ENCODE measurements at places on chromosomes 6 and 20.

GRCh38 chr20:44034965-44035635, 120.4 kb downstream of the TOX2 start:
- no peak for DNase-seq

DNA sequence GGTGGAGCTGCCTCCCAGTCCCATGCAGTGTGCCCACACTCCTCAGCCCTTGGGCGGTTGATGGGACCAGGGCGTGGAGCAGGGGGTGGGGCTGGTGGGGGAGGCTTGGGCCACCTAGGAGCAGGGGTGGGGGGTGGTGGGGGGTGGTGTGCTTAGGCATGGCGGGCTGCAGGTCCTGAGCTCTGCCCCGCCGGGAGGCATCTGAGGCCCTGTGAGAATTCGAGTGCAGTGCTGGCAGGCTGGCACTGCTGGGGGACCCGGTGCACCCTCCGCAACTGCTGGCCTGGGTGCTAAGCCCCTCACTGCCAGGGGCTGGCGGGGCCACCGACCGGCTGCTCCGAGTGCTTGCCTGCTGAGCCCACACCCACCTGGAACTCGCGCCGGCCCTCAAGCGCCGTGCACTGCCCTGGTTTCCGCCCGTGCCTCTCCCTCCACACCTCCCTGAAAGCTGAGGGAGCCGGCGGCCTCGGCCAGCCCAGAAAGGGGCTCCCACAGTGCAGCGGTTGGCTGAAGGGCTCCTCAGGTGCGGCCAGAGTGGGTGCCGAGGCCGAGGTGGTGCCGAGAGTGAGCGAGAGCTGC, 59.6 kb upstream of the PRL start:
- no peak for DNase-seq

DNA sequence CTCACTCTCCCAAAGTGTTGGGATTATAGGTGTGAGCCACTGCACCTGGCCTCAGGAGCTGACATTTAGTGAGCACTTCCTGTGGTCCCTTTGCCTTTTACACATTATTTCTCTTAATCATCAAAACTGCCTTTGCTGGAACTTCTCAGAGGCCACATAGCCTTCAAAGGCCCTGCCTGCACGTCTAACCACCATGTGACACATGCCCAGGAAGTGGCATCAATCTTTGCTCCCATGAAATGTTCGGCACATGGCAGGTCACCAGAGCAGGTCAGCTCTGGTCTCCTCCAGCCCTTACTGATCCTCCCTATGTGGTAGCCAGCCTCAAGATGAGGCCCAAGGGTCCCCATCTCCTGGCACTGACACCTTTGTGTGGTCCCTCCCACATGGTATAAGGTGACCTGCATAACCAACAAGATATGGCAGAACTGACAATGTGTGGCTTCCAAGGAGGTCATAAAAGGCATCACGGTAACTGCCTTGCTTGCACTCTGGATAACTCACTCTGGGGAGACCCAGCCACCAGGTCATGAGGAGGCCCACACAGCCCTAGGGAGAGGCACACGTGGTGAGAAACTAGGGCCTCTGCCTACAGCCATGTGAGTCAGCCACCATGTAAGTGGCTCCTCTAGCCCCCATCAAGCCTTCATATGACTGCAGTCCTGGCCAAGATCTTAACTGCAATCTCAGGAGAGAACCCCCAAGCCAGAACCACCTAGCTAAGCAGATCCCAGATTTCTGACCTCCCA, 28.8 kb upstream of the HMGA1 start:
- peak; percentile 69 for DNase-seq

- DNase-seq = peak; percentile 27
Measured at GRCh38 chr6:39313526-39314272, 520 bp downstream of the KCNK17 start.

GRCh38 chr6:21046276-21046675, 512.0 kb downstream of the CDKAL1 start:
- no peak for DNase-seq

DNA sequence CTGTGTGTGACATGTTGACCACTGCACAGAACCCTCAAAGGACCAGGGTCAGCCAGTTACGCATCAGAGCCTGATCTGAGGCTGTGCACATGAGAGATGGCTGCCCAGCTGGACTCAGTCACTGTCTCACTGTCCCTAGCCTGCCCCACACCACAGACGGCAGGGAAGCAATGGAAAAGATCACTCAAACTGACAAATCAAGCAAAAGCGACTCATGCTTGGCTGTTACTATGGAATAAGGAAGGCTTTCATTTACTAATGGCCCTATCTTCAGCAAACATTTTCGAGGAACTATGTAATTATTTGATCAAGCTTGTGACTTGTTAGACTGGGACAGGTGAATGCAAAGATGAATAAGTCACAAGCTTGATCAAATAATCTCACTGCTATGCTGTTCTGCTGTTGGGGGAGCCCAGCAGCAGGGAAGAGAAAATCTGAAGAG, 137.0 kb downstream of the SLC23A2 start:
- DNase-seq = no peak

- DNase-seq = no peak
Measured at GRCh38 chr6:76381612-76382011, 309.1 kb upstream of the IMPG1 start.

DNA sequence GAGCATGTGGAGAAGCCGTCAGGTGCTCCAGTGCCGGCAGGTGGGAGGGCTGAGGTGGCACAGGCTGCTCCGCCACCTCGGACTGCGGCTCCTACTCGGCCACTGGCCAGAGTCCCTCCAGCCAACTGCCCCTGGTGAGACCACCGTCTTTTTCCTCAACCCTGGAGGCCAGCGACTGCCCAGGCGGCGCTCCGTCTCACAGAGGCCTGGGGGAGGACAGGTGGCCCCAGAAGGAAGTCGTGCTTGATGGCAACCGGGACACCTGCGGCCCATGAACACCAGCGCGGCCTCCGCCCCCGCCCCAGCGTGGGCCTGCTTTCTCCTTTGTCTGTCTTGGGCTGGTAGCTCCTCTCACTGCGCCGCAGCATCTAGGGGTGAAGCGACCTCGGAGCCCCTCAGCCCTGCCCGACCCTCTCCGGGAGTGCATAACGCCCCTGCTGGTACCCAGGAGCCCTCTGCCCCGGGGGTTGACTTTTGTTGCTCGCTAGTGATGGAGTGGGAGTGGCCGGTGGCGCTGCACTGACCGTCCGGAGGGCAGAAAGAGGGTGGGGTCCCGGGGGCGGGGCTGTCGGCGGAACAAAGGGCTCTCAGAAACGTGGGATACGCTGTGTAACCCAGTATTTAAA, 706 bp upstream of the TUBB2B start:
- no peak for DNase-seq

- DNase-seq = no peak
Measured at GRCh38 chr6:163530406-163530805, 115.9 kb downstream of the QKI start.

DNA sequence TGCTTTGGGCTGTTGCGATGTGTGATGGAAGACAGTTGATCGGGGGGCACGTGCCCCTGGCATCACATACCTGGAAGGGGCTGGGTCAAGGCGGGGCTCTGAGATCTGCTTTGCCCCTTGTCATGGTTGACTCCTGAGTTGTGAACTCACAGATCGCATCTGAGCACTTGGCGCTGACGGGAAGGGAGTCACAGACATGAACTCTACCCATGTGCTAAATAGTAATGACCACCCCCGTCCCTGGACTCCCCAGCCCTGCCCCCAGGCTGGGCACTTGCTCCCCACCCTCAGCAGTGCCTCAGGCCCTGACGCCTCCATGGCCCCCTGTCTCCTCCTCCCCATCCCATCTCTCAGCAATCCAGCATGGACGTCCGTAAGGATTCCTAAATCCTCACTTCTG, 107.0 kb downstream of the SYNDIG1 start:
- DNase-seq = no peak

GRCh38 chr6:30752157-30752927, 8.0 kb upstream of the IER3 start:
- peak; percentile 95 for DNase-seq

DNA sequence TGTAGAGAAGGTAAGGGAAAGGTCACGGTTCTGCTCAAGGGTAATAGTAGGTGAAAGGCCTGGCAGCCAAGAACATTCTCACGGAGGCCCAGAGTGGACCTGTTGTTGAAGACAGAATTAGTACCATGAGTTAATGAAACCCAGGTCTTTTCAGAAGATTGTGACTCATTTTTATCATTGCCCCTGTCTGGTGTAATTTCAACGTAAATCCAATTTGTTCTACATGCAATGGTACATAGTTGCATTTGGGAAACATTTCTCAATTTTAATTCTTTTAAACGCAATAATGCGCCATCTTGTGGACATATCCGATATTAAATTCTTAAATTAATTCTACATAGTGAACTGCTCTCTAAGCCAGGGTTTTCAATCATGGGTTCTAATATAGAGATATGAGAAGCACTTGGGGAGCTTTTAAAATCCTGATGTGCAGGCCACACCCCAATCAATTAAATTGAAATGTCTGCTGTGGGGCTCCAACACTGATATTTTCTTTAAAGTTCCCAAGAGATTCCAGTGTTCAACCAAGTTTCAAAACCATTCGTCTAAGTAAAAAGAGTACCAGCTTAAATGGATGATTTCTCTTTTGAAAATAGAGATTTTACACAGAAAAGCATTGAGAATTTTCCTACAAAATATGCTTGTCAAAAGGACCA, 257.4 kb downstream of the PLCB1 start:
- no peak for DNase-seq

DNA sequence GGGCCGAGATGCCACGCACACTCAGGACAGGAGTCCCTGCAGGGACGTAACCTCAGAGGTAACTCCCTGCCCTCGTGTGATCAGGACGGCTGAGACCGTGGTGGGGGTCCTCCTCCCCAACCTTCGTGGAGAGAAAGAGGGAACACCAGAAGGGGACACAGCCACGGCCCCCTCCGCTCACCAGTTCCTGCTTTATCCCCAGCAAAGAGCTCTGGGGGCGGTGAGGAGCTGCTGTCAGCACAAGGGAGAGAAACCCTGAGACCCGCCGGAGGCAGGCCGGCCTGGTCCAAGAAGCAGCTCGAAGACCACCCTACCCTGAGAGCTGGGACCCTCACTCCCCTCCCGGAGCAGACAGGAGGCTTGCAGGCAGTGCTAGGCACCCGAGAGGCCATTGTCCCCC, 44.4 kb downstream of the SLC2A4RG start:
- no peak for DNase-seq

DNA sequence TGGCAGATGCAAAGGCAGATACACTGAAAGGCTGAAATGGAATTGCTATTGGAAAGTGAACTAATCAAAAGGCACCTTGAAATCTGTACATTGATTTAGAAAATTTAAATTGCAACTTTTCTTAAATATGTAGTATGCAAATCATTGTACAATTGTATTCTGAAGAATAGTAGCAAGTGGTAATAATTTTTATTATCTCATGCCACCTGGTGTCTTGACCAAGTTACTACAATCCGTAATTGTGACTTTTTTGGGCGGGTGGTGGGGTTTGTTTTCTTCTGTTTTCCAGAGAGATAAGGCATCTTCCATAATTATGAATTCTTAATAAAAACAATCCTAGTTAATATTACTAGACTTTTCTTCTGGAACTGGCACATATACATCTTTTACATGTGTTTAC, 12.5 kb upstream of the BCKDHB start:
- DNase-seq = peak; percentile 33

- no peak for DNase-seq
Measured at GRCh38 chr6:125665295-125665814, 84.1 kb upstream of the HEY2 start.

DNA sequence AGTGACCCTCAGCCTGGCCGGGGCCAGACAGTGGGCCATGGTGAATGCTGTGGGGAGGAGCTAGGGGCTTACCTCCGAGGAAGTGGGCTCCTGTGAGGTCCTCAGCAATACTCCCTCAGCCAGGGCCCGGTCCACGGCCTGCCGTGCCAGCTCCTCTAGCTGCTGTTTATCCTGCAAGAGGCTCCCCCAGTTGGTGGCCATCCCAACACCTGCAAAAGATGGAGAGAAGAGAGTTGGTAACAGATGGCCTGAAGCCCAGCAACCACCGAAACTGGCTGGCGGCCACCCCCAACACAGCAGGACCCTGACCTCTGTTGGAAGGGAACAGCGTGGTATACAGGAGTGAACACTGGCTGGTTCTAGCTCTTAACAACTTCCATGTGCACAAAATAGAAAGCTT, 4.0 kb downstream of the GSS start:
- no peak for DNase-seq

GRCh38 chr6:55713436-55713835, 134.4 kb upstream of the HMGCLL1 start:
- DNase-seq = no peak

- no peak for DNase-seq
Measured at GRCh38 chr6:145758113-145758512, 22.8 kb upstream of the EPM2A start.

DNA sequence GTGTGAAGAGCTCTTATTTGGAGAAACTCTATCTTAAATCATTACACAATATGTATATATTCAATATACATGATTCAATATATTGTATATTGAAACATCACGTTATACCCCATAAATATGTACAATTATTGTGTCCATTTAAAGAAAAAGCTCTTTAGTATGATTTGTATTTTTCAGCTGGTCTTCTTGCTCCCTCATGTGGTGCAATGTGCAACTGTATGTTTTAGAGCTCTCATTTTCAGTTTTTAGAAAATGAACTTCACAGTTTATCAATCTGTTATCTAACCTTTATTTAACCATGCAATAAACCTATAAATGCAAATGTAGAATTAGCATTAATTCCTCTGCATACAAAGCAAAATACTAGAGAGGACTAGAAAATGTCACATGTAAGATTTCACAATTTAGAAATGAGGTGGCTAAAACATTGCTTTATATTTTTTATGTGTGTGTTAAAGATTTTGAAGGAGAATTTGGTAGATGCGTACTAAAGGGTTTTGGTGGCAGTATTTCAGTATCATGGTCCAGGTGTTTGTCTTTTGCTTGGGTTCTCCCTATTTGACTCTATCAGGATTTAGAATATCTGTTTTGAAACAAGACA, 167.1 kb downstream of the PHF3 start:
- DNase-seq = peak; percentile 36

- peak; percentile 75 for DNase-seq
Measured at GRCh38 chr6:87729965-87730719, 28.1 kb upstream of the AKIRIN2 start.

- DNase-seq = no peak
Measured at GRCh38 chr20:6506906-6507305, 260.6 kb upstream of the BMP2 start.

DNA sequence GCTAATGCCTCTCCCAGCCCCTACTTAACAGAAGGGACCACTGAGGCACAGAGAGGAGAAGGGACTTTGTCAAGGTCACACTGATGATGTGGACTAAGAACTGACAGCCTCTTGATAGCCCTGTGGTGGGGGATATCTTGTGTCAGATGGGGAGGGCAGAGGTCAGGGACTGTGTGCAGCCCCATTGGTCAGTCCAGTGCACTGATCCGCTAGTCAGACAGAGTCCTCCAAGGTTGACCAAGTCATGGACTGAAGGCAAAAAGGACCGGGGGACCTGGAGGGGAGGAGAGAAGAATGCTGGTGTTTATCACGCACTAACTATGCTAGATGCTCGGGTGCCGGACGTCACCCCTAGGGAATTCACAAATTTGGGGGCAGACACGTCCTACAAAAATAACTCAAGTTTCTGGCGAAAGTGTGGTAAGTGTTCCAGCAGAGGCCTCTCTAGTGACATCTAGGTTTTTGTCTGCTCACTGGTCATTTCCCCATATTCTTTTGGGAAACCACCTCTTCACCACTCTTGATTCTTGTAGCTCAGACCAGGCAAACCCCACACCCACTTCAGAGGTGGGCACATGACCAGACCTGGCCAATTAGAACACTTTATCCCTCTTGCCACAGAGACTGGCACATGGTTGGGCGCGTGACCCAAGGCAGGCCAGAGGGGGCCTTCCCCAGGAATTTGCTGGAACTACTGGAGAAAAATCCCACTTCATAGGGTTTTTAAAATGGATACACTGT, 21.0 kb downstream of the TCF15 start:
- peak; percentile 61 for DNase-seq
